ENCODE measurements at places on chromosomes 7 and 10.

DNA sequence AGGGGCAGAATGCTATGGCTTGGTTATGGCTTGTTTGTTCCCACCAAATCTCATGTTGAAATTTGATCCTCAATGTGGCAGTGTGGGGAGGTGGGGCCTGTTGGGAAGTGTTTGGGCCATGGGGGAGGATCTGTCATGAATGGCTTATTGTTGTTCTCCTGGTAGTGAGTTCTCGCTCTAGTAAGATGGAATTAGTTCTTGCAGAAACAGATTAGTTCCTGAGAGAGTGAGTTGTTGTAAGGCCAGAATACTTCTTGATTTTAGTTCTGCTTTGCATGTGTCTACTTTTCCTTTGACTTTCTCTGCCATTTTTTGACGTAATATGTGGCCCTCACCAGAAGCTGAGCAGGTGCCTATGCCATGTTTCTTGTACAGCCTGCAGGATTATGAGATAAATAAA, 188.2 kb downstream of the KIF20B start:
- no peak for DNase-seq

DNA sequence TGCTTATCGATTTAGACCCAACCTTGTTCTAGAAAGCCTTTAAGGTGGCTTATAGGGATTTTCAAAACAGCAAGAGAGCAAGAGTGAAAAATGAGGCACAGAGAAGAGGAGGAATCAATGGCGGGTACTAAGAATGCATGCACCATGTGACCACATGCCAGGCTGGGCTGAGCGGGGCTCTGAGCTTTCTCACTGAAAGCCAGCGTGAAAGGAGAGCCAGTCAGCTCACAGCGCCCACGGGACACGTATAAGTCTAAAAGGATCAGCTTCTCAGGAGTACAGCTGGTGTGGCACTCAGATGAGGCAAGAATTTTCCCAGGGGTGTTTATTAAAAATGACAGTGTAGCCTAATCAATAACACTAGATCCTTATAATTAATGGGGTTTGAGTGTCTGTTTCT, 114.3 kb downstream of the SLIT1 start:
- DNase-seq = no peak

DNA sequence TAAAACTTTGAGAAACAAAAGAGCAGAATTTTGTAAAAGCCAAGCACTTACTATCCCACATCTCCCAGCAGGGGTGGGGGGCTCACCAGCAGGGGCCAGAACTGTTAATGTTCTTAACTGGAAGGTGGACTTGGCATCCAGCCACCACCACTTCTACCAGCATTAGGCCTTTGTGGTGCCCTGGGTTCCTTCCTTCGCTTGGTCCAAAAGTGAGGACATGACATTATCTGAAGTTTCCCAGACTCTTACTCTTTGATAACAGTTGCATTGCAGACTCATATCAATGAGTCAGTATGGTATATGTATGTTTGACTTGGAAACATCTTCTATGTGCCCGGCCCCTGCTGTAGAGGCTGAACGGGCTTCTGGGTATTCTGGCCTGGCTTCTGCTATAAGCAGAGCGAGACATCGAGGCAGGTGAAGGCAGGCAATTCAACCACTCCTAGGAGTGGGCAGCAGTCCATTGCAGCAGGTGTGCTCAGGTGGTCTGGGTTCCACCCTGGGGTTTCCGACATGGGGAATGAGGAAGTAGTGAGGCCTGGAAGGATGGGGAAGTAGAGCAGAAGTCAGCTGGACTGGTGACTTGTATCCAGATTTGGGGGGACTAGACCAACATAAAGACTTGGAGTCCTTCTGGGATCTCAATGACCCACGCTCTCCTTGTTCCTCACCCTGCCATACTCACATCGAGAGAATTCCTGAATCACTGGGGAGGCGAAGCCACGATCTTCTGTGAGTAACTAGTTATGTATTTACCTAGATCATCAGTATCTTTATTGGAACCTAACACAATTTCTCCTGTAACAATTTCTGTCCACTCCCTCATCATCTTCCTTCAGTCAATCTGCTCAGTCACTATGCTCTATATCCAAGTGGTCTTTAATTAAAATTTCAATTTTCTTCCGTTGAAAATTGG, 4.1 kb downstream of the ZNF777 start:
- no peak for DNase-seq

GRCh38 chr10:132423966-132424861, 27.2 kb downstream of the PWWP2B start:
- DNase-seq = no peak

DNA sequence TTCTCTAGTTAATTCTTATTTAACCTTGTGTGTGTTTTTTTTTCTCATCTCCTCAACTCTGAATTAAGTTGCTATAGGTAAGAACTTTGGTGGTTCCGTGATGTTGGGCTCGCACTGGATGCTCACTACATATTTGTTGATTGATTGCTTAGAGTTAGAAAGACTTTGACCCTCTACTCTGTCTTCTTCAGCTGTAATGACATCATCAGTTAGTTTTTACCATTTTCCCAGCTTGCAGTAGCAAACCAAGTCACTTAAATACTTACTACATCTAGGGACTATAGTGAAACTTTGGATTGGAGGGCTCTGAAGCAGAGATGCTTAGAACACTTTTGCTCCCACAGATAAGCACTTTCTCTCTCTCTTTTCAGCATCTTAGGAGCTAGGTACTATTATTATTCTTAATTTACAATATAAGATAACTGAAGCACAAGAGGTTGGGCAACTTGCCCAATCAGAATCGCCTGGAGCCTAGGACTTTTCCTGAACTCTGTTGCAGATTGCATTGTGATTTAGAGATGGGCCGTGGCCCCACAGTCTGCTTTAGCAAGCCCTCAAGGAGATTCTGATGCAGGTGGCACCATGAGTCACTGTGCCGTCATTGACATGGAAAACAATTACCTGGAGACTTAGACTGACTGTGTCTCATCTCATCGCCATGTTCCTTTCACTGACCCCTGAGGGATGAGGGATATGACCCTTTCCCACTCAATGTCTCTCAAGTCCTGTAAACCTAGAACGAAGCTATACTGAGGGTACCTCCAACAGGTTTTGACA, 471.9 kb upstream of the PODXL start:
- DNase-seq = no peak

DNA sequence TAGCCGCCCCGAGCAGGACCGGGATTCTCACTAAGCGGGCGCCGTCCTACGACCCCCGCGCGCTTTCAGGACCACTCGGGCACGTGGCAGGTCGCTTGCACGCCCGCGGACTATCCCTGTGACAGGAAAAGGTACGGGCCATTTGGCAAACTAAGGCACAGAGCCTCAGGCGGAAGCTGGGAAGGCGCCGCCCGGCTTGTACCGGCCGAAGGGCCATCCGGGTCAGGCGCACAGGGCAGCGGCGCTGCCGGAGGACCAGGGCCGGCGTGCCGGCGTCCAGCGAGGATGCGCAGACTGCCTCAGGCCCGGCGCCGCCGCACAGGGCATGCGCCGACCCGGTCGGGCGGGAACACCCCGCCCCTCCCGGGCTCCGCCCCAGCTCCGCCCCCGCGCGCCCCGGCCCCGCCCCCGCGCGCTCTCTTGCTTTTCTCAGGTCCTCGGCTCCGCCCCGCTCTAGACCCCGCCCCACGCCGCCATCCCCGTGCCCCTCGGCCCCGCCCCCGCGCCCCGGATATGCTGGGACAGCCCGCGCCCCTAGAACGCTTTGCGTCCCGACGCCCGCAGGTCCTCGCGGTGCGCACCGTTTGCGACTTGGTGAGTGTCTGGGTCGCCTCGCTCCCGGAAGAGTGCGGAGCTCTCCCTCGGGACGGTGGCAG, at the start of gene MGMT:
TSS of gene MGMT (plus strand) at position 539 of the 656 bp plus-strand sequence.
- DNase-seq = peak; percentile 96

GRCh38 chr7:71326595-71326994, 194.7 kb downstream of the GALNT17 start:
- DNase-seq = no peak

GRCh38 chr10:51604579-51604978, 94.8 kb downstream of the CSTF2T start:
- no peak for DNase-seq

- DNase-seq = no peak
These were observed 9.0 kb upstream of the BLVRA start for GRCh38 chr7:43749383-43749940.

DNA sequence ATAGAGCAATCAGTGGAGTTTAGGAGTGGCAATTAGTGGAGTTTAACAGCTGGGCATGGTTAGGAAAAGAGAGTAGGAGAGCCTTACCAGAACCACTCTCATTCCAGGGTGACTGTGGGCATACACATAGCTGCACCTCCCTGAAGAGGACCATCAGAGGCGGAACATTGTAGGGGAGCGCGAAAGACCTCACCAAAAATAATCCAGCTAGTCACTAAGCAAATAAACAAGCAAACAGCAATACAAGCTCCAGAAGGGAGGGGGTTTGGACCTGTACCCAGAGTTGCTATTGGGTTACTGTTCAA, 4.1 kb upstream of the NACAD start:
- DNase-seq = no peak

DNA sequence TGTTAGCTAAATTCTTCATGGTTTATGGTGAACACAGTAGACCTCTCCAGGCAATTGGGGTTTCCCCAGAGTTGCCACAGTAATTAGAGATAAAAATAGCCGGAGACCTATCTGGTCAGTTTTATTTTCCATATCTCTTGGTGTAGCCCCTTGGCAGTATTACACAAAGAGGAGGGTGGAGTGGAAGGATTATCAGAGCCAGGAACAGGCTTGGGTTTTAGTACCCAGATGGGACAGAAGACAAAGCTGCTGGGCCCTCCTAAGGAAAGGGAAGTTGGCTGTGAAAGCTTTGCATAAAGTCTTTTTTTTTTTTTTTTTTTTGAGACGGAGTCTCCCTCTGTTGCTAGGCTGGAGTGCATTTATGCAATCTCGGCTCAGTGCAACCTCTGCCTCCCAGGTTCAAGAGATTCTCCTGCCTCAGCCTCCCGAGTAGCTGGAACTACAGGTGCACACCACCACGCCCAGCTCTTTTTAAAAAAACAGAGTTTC, 9.7 kb downstream of the ZSCAN21 start:
- no peak for DNase-seq

- no peak for DNase-seq
These were observed 93.4 kb downstream of the DOCK4 start for GRCh38 chr7:112112822-112113255.

- DNase-seq = no peak
These were observed 19.8 kb downstream of the YKT6 start for GRCh38 chr7:44220358-44221112.

DNA sequence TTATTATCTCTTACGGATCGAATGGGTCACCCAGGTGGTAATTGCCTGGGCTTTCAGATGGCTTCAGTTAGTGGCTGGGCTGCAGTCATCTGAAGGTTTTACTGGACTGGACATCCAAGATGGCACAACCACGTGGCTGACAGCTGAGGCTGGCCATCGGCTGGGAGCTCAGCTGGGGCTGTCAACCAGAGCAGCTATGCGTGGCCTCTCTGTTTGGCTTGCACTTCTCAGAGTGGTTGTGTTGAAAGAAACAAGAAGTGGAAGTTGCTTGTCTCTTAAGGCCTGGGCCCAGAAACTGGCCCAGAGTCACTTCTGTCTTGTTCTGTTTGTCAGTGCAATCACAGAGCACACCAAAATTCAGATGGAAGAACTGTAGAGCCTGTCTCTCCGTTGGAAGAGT, 5.7 kb upstream of the GDI2 start:
- DNase-seq = no peak

DNA sequence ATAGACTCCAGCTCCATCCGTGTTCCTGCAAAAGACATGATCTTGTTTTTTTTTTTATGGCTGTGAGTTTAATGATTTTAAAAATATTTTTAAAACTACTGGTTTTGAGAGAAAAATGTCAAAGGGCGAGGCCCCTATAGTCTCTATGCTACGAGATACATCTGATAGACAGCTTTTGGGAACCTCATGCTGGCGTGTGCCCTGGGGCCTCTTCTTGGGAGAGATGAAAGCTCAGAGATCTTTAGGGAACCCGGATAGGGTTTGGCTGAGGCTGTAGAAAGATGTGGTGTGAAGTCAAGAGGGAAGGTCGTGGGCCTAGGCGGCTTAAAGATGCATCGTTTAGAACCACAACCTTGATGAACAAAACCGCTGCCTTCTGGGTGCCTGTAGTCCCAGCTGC, 70.2 kb downstream of the PDIA4 start:
- DNase-seq = no peak

DNA sequence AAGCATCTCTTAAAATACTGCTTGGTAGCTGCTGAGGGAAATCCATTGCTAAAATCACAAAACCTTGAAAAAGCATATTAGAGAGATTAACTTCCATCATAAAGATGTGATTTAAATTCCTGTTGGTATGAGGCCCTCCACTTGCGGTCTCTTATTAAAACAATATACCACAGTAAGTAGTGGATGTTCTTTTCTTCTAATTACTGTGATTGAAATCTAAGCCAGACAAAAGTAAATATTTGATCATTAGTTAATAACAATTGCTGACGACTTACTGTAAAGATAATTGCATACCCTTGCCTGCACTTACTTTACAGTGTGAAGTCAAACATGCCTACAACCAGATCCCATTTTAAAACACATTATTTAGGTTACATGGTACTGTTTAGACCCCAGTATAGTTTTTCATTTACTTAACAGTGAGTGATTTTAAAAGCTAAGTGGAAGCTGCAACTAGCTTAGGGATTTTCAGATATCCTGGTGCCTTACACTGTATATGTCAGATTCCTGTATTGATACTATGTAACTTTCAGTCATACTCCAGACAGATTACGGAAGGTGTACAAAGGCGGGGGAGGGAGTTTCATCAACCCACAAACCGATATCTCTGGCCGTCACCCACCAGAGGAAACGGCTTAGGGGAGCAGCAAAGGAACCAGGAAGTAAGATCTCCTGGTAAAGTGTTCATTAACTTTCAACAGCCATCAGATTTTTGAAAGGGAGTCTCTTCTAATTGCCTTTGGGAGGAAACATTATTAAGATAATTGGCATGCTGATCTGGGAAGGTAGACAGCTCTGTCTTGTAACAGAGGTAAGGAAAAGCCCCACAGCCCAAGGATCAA, 986 bp downstream of the NRP1 start:
- no peak for DNase-seq

DNA sequence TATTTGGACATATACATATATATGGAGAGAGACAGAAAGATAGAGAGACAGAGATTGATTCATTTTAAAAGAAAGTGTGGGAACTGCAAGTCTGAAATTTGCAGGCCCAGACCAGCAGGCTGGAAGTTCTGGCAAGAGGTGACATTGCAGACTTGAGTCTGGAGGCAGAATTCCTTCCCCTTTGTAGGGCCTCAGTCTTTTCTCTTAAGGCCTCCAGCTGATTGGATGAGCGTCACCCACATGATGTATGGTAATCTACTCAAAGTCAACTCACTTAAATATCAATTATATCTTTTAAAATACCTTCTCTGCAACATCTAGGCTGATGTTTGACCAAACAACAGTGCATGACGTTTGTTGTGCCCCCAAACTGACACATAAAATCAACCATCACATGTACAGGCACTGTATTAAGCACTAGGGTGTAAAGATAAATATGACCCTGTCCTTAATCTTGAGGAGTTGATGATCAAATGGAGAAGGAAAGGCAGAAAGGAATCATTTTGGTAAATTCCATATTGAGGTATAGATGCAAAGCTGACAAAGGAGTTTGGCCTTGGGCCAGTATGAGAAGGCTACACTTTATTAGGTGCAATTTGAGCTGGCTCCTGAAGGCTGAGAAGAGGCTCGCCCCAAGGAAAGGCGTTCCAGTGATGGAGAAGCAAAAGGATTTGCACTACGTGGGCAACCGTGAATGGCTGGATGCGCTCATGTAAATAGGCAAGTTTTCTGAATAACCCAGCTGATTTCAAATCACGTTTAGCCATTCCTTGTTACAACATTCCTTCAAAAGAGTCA, 52.6 kb downstream of the BPGM start:
- no peak for DNase-seq

GRCh38 chr10:95728526-95728925, 27.4 kb upstream of the ENTPD1 start:
- no peak for DNase-seq

- no peak for DNase-seq
These were observed 142.5 kb downstream of the GNAT3 start for GRCh38 chr7:80369321-80369720.

Measured in CD8-positive, alpha-beta T cell (primary cell).